ENCODE measurements at places on chromosomes 11 and 22.

DNA sequence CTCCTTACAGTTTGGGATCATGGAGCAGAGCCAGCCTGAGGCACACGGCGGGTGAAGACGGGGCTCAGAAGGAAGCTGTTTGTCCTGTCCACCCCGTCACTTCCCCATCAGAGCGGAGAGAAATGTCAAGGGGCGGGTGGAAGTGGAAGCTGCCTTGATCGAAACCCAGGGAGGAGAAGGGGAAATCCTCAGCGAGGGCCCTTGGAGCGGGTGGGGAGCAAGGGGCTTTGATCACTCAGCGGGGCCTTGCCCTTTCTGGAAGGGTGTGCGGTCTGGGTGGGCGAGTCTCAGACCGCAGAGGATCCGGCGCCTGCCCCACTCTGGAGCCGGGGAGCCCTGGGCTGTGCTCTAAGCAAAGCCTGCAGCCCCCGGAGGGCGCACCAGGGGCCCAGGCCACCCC, 320.4 kb downstream of the NTM start:
- DNase-seq: no peak

- DNase-seq: no peak
These were observed 688.5 kb downstream of the TBC1D22A start for GRCh38 chr22:47450876-47451475.

- no peak for DNase-seq
These were observed 25.4 kb downstream of the MAML2 start for GRCh38 chr11:96317571-96317970.

DNA sequence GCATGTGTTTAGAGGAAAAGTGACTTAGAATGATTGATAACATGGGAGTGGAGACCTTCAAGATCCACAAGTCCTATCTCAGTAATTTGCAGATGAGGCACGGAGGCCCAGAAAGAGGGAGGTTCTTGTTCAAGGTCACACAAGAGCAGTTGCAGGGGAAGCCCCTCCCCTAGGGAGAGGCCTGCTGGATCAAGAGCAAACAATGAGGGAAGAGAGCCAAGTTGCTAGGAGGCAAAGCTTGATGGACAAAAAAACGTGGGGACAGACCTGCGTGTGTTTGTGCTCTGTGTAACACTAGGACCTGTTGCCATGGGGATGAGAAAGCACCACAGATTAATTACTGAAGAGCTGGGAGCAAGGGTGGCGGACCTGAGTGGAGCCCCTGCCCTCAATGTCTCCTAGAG, 6.4 kb upstream of the MFRP start:
- no peak for DNase-seq

GRCh38 chr22:43053176-43053575, 36.0 kb downstream of the TTLL1 start:
- DNase-seq: no peak

DNA sequence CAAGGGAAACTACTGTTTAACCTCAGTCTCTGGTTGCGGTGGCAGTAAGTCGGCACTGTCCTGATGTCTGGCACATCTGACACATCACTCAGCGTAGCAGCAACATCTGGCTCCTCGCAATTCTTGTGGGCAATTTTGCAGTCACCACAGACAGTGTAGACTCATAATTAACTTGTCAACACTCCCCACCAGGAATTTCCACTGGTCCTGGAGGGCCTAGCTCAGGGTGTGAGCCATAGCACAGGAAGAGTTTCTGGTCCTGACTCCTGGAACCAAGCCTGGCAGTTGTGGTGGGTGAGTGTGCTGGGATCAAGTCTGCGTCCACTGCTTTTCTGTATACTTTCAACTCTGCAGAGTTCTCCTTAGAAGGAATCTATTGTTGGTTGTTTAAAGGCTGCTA, 209.7 kb downstream of the SNX19 start:
- no peak for DNase-seq

- no peak for DNase-seq
These were observed 2.4 kb downstream of the ALX4 start for GRCh38 chr11:44307340-44308099.

DNA sequence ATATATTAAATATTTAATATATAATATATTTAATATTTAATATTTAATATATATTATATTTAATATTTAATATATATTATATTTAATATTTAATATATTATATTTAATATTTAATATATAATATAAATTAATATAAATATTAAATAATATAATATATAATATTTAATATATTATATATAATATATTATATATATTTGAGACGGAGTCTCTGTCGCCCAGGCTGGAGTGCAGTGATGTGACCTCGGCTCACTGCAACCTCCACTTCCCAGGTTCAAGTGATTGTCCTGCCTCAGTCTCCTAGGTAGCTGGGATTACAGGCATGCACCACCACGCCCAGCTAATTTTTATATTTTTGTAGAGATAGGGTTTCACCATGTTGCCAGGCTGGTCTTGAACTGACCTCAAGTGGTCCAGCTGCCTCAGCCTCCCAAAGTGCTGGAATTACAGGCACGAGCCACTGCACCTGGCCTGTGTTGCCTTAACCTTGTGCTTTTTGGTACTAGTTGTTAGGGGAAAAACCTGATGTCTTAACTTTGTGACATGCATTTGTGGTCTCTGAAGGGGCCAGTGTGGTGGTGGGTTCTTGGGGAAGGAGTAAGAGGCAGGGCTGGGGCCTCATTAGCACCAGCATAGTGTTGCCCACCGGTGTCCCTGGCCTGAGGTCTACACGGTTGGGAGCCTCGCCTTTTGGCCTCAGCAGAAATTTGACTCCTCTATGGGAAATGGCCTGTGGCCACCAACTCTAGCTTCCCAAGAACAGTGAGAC, 16.6 kb downstream of the SEC14L3 start:
- no peak for DNase-seq

DNA sequence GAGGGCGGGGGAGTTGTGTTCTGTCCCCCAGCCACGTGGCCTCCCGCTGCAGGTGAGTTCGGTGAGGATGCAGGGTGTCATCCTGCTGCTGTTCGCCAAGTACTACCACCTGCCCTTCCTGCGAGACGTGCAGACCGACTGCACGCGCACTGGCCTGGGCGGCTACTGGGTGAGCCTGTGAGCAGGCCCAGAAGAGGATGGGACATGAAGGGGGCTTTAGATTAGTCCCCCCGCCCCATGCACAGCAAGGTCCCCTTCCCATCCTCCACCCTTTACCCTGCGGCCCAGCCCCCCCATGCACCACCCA, 4.1 kb downstream of the INPP5J start:
- no peak for DNase-seq

DNA sequence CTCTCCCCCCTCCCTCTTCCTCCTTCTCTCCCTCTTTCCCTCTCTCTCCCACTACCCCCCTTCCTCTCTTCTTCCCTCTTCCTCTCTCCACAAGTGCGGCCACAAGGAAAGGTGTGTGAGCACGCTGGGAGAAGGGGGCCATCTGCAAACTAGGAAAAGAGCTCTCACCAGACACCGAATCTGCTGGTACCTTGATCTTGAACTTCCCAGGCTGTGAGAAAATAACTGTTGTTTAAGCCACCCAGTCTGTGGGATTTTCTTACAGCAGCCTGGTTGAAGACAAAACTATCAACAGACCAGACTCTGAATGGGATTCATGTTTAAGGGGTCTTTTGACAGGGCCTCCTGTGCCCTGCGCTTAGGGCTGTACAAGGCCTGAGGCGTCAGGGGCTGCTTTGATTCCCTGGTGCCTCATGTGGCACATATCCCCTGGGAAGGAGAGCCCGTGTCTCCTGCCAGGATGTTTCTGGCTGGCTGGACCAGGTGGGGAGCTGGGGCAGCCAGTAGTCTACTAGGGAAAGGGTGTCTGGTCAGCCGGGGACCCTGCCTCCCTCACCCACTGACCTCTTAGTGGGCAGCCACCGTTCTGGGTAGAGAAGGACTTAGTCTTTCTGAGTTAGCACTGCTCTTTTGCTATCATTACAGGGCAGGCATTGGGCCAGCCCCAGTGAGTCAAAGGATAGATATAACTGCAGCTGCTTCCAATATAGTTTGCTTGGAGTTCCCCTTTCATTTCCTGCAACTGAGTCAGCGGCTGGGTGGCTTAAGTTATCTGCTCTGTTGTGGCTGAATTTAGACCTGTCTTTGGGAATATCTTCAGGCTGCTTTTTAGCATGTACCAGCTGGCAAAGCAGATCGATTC, 6.2 kb downstream of the PANX1 start:
- peak; percentile 81 for DNase-seq

GRCh38 chr11:117925198-117925925, 3.8 kb downstream of the TMPRSS13 start:
- no peak for DNase-seq

GRCh38 chr11:63560506-63561180, 2.5 kb downstream of the PLAAT2 start:
- no peak for DNase-seq

DNA sequence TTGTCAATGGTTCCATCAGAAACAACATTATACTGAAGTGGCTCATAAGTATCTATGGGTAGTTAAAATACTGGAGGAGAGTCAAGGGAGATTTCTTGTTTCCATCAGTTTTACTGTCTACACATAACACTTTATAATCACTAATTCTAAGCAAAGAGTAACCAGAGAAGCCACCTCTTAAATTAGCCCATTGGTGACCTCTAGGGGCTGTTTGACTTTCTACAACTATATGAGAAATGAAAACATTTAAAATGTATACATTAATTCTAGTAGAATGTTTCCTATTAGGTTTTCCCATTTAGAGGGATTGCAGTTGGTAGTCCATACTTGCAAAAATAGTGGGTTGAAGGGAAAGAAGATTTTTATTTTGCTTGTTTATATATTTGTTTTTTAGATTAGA, 504.3 kb downstream of the FAM181B start:
- no peak for DNase-seq

DNA sequence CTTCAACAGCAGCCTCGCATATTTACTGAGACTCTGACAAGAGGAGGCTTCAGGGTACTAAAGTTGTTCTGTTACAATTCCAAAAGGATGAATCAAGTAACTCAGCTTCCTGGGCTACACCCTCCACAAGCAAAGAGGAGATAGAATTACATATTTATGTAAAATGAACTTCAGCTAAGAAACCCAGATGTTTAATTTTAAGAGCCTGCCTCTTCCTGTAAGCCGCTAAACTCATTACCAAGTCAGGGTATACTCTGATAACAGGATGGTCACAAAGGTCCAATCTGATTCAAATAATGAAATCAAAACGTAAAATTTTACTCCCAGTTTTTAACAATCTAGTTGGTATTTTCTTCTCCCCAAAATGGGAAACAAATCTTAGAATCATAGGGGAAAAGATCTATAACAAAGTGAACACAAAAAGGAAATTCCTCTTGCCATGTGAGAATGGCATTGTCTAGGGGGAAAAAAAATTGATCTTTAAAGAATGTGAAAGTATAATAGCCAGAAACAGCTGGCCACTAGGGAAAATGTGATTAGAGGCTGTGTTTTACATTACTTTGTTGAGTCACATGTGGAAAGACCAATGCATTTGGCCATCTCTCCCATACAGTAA, 30.9 kb downstream of the CHEK2 start:
- DNase-seq: peak; percentile 69

- no peak for DNase-seq
These were observed 9.3 kb downstream of the TFIP11 start for GRCh38 chr22:26502688-26503561.

DNA sequence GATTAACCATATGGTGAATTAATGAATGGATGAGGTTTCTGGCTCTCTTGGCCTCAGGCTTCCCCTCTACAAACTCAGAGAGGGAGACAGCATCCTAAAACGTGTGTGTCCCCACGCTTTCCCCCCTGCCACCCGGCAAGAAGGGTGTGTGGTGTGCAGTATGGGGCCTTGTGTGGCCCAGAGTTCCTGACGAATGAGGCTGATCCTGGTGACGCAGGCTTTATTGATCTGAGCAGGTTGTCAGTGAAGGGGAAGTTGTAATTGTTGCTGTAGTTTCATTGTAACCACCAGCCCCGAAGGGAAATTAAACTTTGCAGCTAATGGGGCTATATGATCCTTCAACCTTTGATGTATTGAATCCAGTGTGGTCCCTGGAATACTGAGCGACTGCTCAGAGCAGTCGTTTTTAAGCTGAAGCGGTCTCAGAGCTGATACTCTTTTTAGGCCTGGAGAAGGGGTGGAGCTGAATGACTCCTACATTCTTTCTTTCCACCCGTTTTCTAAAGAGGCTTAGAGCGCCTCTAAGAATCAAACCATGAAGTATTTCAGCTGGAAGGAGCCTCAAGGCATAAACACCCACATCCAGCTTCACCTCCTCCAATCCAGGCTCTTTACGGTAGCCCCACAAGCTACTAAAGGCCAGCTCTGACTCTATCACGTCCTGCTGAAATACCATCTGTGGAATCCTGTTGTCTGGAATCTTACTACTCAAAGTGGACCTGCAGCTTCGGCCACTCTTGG, 284.7 kb downstream of the MIAT start:
- no peak for DNase-seq

GRCh38 chr11:68574308-68574707, 110.0 kb upstream of the GAL start:
- no peak for DNase-seq

- no peak for DNase-seq
These were observed 22.9 kb upstream of the MRPL17 start for GRCh38 chr11:6705905-6706535.

DNA sequence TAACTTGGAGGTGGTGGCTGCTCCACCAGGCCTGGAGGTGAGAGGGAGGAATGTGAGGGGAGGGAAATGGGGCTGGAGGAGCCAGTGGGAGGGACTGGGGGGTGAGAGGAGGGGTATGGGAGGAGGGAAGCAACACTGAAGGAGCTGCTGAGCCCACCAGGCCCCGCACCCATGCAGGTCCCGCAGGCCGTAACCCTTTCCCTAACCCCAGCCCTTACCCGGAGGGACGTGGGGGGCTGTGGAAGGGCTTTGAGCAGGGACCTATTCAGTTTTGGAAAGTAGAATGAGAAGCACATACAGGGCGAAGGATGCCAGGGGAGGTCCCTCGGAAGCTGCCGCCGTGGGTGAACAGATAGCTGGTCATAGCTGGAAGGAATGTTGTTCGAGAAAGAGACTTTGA, 33.9 kb upstream of the CRYBB3 start:
- no peak for DNase-seq
